ENCODE measurements at places on chromosomes 16 and 17.

DNA sequence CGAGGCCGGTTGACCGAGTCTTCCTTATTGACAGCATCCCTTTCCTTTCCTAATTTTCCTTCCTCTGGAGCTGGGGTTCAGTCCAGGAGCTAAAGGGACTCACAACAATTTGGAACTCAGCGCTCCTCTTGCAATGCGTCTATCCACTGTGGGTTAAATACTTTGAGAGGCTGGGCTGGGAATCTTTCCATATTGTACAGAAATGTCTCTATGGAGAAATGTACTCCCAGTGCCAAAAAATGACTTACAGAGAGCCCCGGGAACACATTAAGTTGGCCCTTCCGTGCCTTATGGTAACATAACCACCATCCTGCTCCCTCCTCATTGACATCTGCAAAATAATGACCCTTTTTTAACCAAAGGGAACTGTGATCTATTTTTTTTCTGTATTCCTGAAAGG, 192.8 kb downstream of the FTO start:
- DNase-seq = no peak

GRCh38 chr17:56009795-56010651, 143.3 kb upstream of the ANKFN1 start:
- peak; percentile 24 for DNase-seq

- peak; percentile 56 for DNase-seq
These were observed 26.3 kb downstream of the NFE2L1 start for GRCh38 chr17:48074322-48075081.

DNA sequence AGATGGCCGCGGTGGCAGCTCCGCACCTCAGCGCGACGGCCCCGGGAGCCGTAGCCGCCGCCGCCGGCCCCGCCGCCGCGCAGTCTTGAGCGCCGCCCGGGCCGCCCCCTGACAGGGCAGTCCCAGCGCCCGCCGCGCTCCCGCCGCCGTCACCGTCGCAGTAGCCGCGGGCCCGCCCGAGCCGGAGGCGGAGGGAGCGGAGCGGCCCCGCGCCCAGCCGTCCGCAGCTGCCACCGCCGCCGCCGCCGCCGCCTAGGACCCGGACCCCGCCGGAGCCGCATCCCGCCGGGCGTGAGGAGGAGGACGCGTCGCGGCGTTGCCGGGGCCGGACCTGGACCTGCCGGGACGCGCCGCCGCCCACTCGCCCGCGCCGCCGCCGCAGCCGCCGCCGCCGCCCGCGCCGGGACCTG, 218 bp downstream of the TNRC6C start:
- no peak for DNase-seq

- DNase-seq = peak; percentile 54
These were observed 36.0 kb downstream of the NKD1 start for GRCh38 chr16:50584033-50584722.

GRCh38 chr17:39995438-39995837, 14.8 kb downstream of the PSMD3 start:
- DNase-seq = no peak

- DNase-seq = no peak
These were observed 45.8 kb upstream of the ETV4 start for GRCh38 chr17:43591779-43592562.

GRCh38 chr17:65583921-65584603, 22.6 kb upstream of the AXIN2 start:
- DNase-seq = no peak

DNA sequence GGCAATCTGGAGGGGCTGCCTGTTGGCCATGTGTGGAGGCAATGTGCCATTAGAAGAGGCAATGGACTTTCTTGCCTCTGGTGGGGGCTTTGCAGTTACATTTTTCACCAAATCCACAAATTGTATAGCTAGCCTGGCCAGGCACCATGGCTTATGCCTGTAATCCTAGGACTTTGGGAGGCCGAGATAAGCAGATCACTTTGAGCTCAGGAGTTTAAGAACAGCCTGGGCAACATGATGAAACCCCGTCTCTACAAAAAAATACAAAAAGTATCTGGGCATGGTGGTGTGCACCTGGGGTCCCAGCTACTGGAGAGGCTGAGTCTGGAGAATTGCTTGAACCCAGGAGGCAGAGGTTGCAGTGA, 2.7 kb upstream of the RNF112 start:
- DNase-seq = no peak

GRCh38 chr17:81537343-81537855, 9.2 kb downstream of the FSCN2 start:
- DNase-seq = no peak

GRCh38 chr16:20849589-20850390, 43.5 kb downstream of the REXO5 start:
- peak; percentile 69 for DNase-seq

- DNase-seq = no peak
These were observed 220.6 kb upstream of the CHMP6 start for GRCh38 chr17:80770881-80771611.

DNA sequence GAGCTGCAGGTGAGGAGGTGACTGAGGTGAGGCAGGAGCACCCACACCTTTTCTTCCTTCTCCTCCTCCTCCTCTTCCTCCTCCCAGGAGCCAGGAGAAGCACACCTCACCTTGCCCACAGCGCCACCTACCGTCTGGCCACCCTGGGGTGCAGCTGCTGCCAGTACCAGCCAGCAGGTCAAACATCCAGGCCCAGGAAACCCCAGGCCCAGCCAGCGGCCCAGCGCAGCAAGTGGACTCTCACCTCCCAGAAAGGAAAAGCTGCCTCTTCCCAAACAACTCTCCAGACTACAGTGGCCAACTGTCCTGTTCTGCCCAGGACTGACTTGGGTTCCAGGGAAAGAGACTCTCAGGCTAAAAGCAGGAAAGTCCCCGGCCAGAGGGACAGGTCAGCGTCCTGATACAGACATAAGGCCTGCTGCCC, 22.7 kb downstream of the PEMT start:
- peak; percentile 26 for DNase-seq

- no peak for DNase-seq
These were observed 62.1 kb upstream of the MYOCD start for GRCh38 chr17:12603566-12603965.

DNA sequence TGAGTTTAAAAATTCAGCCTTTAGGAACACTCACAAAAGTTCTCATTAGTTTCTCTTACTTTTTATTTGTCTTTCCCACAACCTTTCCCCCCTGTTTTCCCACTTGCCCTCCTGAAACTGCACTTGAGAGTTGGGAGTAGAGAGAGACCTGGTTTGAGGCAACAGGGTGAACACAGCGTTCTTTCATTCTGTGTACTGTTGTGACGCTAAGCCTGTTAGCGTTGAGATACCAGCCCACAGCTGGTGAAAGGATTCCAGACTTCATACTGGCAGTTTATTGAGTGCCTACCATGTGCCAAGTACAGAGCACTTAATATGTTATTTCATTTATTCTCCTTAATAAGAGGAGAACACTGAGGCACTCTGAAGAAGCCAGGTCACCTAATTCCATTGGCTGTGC, 10.3 kb downstream of the TNRC6C start:
- DNase-seq = no peak

DNA sequence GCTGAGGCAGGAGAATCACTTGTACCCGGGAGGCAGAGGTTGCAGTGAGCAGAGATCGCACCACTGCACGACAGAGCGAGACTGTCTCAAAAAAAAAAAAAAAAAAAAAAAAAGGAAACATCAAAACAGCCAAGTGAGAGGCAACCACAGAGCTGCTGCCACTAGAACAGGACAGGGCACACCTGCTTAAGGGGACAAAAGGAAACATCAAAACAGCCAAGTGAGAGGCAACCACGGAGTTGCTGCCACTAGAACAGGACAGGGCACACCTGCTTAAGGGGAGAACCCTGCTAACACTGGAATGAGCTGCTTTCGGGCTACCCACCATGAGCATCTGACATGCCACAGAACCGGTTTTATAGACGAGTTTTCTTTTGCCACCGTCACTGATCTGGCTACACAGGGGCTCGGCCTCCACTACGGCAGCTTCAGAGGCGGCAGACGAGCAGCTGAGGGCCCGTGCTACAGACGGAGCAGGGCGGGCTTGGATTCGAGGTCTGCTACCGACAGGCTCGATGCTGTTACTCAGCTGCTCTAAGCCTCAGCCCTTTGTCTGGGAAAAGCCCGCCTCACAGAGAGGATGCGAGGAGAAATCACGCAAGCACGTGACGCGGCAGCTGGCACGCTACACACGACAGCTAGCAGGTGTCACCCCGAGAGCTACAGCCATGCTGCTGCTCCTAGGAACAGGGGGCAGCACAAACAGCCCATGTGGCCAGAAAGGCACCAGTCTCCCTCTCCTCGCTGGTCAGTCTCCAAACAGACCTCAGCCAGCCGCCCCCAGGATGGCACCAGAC, 2.0 kb downstream of the P4HB start:
- peak; percentile 46 for DNase-seq

- no peak for DNase-seq
These were observed 6.4 kb downstream of the PFAS start for GRCh38 chr17:8255499-8255898.
